ENCODE measurements at places on chromosomes 4 and X. TPM values are rescaled to one million over a fixed set of nuclear protein-coding genes. Genes with fewer than 3 reads are reported as not detected.

STAG2 gene
- 71.2 TPM for total RNA-seq

DNA sequence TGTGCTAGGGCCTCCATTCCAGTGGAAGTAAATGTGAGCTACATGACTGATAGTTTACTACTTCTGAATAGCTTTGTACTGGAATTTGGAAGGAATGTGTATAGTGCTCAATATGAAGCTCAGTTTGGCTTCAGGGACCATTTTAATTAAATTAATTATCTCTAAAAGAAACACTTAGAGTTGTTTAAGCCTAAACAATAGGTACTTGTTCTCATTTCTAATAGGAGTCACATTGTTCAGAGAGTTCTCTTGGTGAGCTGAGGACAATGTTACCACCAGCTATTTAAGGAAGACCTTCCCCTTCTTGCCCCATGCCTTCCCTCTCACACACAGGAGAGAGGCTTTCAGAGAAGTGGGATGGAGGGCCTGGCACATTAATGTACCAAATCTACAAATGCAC lies 78.3 kb downstream of the CHIC2 start:
- no peak for DNase-seq

DNA sequence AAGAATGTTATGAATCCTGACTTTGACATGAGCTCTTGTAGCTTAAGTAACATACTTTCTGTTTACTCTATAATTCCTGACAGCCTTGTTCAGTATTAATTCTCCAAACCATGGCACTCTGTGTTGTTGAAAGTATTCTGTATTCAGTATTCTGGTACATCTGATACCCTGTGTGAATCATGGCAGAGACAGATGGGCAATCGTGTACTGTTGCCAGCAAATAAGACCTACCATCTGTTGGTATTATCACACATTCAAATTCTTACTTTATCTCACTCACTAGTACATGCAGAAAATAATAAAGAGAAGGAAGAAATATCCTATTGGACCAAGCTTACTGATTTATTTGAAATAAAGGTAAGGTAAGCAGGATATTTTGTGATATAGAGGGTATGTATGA lies 7.9 kb downstream of the MBTPS2 start:
- no peak for DNase-seq

- no peak for DNase-seq
These were observed 25.6 kb downstream of the PYURF start for GRCh38 chr4:88497859-88498409.
